ENCODE measurements at places on chromosomes 4 and X.

GRCh38 chr4:53558065-53558801, 33.1 kb downstream of the LNX1 start:
- DNase-seq: peak; percentile 74

- DNase-seq: no peak
These were observed 11.9 kb upstream of the UBA6 start for GRCh38 chr4:67712650-67713528.

- no peak for DNase-seq
These were observed 25.9 kb downstream of the COL25A1 start for GRCh38 chr4:109276482-109277095.

DNA sequence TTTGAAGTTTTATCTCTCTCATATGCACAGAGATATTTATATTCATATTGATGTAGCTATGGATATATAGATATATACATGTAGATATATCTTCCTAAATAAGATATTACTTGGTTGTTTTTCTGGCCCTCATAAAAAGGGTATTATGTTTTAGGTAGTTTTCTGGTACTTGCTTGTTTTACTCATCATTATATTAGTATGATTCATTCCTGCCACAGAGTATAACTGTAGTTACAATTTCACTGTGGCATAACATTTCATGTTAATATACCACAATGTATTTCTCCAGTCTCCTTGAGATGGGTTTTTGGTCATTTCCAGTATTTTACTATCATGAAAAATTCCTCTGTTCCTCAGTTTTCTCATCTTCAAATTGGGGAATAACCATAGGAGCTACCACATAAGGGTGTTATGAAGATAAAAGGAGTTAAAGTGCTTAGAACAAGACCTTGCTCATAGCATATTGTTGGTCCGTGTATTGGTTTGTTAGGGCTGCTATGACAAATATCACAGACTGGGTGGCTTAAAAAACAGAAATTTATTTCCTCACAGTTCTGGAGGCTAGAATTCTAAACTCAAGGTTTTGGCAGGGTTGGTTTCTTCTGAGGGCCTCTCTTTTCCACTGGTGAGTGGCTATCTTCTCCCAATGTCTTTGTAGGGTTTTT, 129.7 kb downstream of the TMEM164 start:
- DNase-seq: no peak

GRCh38 chr4:94827481-94828110, 69.8 kb downstream of the BMPR1B start:
- no peak for DNase-seq

- no peak for DNase-seq
These were observed 271.7 kb upstream of the LDB2 start for GRCh38 chr4:17170131-17170530.

GRCh38 chr4:6563935-6564645, 10.9 kb upstream of the MAN2B2 start:
- peak; percentile 27 for DNase-seq

GRCh38 chr4:106362086-106362825, 6.3 kb downstream of the GIMD1 start:
- no peak for DNase-seq

GRCh38 chr4:100294356-100294755, 104.1 kb upstream of the DDIT4L start:
- DNase-seq: no peak

GRCh38 chr4:124590480-124590879, 122.1 kb downstream of the ANKRD50 start:
- DNase-seq: no peak

GRCh38 chrX:114075073-114075673, 508.7 kb upstream of the HTR2C start:
- DNase-seq: no peak

DNA sequence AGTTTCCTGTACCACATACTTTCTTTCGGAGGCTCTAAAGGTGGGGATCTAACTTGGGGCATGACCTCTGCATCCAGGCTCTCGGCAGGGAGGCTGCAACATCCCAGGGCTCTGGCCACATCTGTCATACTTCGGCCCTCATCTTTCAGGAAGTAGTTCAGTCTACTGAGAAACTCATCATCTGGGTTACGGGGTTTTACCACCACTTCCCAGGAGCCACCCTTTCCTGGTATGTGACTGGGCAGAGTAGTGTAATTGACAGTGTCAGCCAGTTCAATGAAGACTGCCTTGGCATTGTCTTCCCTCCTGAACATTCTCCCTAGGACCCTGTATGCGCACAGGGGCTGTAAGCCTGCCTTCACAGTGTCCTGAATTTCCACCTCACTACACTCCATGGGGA, 2.8 kb downstream of the PNMA5 start:
- DNase-seq: no peak

- DNase-seq: peak; percentile 23
These were observed 339 bp downstream of the CUL4B start for GRCh38 chrX:120560405-120560841.

DNA sequence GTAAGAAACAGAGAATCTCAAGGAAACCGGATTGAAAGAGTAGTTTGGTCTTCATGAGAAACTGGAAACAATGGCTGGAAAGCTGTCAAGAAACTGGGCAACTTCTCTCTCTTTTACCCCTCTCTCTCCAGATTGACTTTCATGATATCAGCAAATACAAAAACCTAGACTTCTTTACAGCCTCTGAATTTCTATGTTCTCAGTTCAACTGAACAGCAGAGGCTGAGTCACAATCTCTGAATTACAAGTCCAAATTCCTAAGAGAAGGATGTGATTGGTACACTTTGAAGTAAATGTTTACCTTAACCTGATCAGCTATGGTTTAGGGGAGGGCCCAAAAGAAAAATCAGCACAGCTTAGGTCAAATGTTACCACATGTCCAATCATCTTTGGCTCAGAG, 974.9 kb downstream of the RPA4 start:
- DNase-seq: no peak

Data from WERI-Rb-1 (cell line).